ENCODE measurements at places on chromosomes 3 and 15. TPM values are rescaled to one million over a fixed set of nuclear protein-coding genes. Genes with fewer than 3 reads are reported as not detected.

GRCh38 chr3:66428733-66429132 lies 72.1 kb downstream of the LRIG1 start:
- DNase-seq = peak; percentile 89

DNA sequence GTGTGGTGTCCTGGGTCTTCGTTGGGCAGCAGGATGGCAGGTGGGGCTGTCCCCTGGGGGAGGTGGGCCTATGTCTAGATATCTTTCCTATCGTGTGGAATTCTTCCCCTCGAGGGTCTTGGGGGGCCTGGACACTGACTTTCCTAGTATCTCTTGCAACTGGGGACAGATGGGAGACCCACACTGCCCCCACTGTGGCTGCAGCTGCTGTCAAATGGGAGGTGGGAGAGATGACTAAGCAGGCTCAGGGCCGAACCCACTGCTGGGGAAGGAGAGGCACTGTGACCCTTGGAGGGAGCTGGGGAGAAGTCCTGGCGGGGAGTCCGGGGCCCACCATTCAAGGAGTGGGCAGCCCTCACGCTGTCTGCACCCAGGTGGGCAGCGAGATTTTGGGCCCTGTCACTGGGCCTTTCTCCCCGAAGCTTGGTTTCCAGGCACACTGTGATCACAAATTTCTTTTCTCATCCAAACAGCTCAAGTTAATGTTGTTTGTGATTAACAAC lies 2.9 kb upstream of the FBLN2 start:
- no peak for DNase-seq

DNA sequence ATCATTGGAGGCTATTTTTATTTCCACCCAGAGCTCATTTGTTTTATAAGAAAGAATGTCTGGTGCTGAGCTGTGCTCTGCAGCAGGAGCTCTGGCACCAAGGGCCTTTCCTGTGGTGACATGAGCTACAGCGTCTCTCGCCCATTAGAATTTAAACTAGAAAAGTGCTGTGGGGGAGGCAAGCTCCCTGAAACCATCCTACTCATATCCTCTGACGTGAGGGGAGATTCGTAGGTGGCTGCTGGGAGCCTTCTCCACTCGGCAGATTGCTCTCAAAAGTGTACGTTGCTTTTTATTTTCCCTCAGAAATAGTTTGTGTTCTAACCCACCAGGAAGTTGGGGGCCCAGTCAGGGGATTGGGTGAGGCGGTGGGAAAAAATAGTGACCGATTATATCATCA lies 76.3 kb upstream of the ARHGEF3 start:
- no peak for DNase-seq

GRCh38 chr3:188309437-188310269 lies 155.7 kb downstream of the LPP start:
- DNase-seq = no peak

The PRSS50 gene
- not detected for total RNA-seq

The FILIP1L gene
- total RNA-seq = 24.1 TPM

The ACAN gene
- not detected for total RNA-seq

The TLR9 gene
- not detected for total RNA-seq

The SEMA6D gene
- total RNA-seq = 2.6 TPM

Measured in epithelial cell of proximal tubule (primary cell).